HS-27A (cell line): ENCODE measurements at places on chromosomes 5 and 9.

- no peak for DNase-seq
Measured at GRCh38 chr9:71734950-71735349, 33.4 kb downstream of the CEMIP2 start.

DNA sequence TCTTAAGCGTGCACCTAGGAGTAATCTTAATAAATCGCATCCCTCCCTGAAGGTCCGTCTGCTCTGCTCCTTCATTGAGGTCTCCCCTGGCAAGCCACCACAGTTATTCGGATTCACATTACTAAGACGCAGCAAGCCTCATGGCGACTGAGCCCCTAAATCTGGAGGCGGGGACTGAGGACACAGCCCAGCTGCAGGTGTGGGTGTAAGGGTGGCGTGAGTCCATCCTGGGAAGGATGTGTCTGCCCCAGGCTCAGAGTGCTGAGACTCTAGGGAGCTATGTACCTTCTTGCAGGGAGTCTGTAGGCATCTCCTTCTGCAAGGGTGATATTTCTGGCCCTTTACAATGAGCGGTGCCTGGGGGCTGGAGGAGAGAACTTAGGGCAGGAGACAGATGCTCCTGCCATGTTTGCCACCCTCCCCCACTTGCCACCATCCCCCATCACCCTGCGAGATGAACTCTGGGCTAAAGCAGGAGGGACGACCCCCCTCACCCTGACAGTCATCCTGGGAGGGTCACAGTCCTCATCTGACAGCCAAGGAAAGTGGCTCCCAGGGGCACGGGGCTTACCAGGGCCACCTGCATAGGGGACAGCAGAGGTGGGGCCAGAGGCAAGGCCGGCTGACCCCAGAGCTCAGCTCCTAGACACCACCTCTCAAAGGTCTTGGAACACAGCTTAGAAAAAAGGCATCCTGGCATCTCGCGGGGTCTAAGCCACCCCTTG, 76.4 kb upstream of the FCN1 start:
- no peak for DNase-seq

- DNase-seq: no peak
Measured at GRCh38 chr5:165887147-165887546, 2381.7 kb downstream of the MAT2B start.

DNA sequence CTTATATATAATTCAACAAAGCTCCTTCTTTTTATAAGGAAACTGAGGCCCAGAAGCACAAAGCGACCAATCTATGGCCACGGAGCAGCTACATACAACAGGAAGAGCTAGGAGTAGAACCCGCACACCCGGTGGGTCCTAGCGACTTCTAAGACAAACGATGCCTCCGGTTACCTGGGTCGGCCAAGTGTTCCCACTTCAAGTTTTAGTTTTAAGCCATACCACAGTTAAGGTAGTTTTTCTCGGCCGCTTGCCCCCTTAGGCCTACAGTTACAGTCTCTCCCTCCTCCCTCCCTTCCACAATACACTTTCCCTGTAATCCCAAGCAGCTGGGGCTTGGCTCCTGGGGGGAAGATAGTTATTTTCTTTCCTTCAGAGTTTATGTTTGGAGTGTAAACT, 533 bp downstream of the SREK1IP1 start:
- DNase-seq: no peak

DNA sequence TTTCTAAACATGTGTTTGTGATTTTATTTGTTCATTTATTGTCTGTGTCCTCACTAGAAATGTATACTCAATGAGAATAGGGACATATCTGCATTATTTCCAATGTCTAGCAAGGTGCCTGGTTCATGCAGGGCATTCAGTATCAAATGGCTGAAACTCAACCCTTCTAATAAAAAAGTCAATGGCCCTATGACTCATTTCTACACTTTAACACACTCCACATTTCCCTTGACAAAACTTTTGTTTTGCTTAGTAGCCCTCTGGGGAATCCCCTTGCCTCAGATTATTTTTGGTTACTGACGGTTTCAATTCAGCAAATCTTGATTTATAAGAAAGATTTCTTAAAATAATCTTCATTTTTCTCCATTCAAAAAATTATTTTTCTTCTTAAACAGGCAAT, 206.0 kb upstream of the DMRTA1 start:
- no peak for DNase-seq

- peak; percentile 72 for DNase-seq
Measured at GRCh38 chr9:125674981-125675973, 31.7 kb downstream of the MAPKAP1 start.

- no peak for DNase-seq
Measured at GRCh38 chr5:83889971-83890745, 169.5 kb upstream of the HAPLN1 start.

DNA sequence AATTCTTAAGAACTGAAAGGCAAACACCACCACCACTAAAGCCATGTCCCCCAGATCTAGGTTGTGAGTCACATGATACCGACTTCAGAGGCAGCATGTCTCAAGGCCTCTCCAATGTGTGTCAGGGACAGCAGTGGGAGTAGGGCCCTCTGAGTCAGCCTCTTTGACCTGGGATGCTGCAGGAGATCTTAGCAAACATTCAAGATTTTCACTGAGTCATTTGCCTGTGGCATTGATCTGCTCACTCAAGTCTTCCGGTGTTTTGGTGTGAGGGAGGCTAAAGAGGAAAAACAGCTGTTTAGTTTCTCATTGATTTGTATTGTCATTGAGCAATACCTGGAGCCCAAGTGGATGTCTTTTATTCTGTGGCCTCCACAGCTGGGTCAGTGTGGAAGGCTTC, 36.1 kb downstream of the TMC1 start:
- no peak for DNase-seq

DNA sequence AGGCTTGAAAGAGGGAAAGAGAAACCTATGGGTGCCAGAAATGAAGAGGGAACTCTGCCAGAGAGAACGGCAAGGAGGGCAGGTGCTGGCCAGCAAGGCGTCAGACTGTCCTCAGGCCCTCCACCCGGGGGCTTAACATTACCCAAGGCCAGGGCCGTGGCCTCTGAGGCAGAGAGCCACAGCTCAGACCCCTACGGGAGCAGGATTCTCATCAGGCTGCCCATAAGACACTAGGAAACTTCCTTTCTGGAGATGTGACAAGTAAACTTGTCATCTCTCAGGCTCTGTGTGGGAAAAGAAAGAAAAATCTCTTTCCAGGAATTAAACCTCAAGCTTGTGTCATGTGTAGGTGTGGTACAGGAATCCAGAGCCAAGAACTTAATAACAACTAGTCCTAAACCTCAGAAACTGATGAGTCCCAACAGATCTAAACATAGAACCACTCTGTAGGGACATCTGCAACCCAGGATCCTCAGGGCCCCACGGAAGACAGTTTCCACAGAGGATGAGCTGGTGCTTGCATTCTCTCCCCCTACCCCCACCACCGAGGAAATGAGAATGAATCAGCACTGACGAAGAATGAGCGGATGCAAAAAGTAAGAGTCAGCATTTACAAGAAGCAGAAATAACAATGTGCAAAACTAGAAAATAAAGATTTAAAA, 74.3 kb downstream of the DCP2 start:
- no peak for DNase-seq

GRCh38 chr9:98879963-98880310, 63.8 kb upstream of the COL15A1 start:
- no peak for DNase-seq

DNA sequence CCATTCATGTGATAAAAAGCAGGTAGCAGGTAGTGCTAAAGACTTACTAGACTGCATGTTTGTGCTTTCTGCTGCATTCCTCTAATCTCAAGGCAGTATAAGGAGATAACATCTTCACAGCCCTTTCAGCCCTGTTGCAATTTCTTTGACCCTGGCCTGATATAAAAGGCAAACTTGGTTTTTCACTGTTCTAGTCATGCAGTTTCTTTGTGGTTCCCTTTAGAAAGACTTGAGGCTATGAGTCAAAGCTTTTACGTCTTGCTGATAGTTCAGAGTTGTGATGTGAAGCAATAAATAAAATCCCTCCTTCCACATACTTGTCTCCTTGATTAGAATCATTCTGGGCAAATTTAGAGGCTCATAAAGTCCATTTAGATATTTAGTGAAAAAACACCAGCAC, 88.6 kb upstream of the CDKN2B start:
- no peak for DNase-seq

GRCh38 chr5:163542771-163543170, 37.4 kb downstream of the MAT2B start:
- DNase-seq: no peak

DNA sequence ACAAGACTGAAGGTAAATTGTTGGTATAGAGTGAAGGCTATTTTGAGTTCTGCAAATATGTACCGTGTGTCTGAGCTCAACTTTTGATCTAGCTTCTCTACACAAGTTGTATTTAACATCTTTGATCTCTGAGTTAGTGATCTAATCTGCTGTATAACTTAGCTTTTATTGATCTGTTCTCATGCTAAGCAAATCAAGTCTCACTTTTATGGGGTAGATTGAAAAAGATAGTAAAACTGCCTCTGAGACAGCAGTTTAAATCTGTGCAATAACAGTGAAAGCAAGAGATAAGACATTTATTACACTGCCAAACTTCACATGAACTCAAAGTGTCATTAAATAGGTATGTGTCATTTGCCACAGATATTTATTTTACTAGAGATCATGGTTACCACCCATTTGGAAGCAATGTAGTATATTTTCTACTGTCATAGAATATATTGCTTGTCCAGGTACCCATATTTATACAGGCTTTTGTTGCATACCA, 477.3 kb downstream of the ISL1 start:
- no peak for DNase-seq

DNA sequence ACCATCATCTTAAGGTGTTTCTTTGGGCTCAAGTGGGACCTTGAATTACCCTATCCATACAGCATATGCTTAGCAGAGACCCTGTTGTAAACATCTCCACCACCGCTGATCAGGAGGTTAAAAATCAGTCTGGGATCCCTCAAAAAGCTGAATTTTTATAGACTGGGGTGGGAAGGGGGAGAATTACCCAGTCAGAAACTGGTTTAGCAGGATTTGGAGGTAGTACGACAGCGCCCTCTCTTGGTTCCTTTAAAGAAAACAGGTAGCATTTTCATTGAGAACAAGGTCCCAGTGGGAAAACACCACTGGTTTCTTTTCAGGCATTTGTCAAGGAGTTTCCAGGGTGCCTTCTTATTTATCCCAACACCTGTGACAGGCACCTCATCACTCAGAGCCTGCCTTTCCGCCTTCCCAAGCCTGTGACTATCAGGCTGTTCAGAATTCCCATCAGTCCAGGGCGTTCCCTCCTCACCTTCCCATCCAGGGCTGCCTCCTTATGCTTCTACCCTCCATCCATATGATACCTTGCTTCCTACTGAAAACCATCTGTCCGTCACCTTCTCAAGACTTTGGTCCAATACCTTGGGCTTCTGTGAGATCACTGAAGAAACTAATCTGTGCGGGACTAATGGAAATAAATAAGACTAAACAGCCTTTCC, 203.8 kb upstream of the RAI14 start:
- no peak for DNase-seq

DNA sequence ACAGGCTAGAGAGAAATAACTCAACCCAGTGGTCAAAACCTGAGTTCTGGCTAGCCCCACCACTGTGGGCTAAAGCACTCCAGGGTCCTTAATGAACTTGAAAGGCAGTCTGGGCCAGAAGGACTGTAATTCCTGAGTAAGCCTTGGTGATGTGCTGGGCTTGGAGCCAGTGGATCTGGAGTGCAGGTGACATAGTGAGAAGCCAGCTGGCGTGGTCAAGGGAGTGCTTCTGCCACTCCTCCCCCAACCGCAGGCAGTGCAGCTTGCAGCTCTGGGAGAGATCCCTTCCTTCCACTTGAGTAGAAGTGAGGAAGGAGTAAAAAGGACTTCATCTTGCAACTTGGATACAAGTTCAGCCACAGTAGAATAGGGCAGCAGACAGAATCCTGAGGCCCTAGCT, 424.0 kb downstream of the CDH18 start:
- no peak for DNase-seq

DNA sequence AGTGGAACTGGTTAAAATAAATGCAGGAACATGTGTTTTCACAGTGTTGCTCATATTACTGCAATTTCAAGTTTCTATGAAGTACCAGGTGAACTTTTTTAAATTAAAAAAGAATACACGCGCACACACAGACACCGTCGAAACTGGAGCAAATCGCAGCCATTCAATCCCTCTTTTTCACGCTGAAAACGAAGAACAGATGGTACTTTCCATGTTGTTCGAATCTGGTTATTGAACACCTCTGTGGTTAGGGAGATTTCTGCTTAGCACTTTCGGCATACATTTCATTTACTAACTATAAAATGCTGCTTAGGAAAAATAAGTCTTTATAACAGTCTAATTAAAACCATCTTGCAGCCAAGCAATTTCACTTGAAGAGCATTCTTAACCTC, 6.8 kb downstream of the ZNF608 start:
- no peak for DNase-seq

DNA sequence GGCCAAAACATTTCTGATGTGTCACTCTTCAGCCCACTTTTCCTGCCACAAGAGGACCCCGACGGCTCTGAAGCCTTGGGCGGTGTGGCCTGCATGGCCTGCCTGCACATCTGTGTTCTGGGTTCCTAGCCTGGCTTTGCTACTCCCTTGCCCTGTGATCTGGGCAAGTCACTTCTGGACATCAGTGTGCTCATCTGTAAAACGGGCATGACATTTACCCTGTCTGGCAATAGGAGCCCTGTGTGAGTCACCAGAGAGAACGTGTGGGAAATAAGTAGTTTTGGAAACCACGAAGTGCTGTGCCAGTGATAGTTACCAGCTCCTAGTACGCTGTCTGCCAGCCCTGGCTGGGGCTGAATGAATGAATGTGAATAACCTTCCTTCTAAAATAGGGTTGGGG, 90.8 kb downstream of the MACROH2A1 start:
- DNase-seq: no peak

GRCh38 chr9:109791003-109791677, 11.1 kb downstream of the PALM2AKAP2 start:
- no peak for DNase-seq

GRCh38 chr9:96061293-96061987, 185.9 kb downstream of the ERCC6L2 start:
- DNase-seq: peak; percentile 12

- DNase-seq: no peak
Measured at GRCh38 chr9:83209188-83209731, 146.3 kb upstream of the RASEF start.

- no peak for DNase-seq
Measured at GRCh38 chr5:9381464-9381863, 164.4 kb downstream of the SEMA5A start.

GRCh38 chr5:150077060-150077459, 9.3 kb downstream of the CSF1R start:
- DNase-seq: no peak

DNA sequence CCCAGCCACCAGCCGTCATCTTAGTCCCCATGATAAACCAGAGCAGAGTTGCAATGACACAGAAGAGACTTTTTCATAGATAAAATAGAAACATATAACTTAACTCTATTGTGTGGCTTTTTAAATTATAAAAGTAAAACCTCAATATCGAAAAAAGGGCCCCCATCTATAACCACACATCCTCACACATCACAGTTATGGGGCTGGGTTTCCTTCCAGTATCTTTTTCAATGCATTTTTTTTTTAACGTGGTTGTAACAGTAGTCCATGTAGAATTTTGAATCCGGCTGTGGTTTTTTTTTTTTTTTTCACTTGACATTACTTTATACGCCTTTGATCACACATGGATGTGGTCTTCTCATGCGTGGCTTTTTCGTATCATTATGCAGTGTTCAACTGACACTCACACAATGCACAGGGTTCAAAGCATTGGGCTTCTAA, 77.4 kb downstream of the CFAP77 start:
- no peak for DNase-seq
